ENCODE measurements at places on chromosomes 7 and 10.

DNA sequence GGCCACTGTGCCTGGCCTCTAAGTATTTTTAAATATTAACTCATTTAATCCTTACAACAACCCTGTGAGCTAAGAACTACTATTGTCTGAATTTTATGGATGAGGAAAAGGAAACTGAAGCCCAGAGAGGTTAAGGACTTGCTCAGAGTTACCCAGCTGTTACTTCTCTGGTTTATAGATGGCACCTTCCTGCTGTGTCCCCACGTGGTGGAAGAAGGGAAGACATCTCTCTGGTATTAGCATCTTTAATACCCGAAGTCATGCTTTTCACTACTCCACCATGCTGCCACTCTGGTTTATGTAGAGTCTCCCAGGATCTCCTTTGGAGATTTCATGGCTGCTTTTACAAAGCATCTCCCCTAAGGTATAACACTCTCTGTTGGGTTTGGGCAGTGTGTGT is 105.5 kb upstream of the MKLN1 start:
- DNase-seq, result peak; percentile 52

GRCh38 chr7:45924283-45924682 is 3.2 kb upstream of the IGFBP3 start:
- no peak for DNase-seq

DNA sequence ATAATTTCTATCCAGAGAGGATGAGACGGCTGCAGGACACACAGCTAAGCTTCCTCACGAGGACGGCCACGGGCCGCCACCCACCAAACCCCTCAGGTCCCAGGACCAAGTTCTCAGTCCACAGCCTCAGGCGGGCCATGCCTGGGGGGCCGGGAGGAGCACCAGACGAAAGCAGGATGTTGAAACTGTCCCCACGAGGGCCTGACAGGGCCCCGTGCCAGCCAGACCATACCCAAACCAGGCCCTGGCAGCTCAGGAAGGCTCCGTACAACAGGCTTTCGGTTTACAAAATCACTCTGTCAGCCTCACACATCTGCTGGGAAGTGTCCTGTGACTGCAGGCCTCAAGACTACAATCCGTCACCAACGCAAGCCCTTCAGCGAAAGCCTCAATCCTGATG is 14.5 kb downstream of the TUBGCP2 start:
- no peak for DNase-seq

DNA sequence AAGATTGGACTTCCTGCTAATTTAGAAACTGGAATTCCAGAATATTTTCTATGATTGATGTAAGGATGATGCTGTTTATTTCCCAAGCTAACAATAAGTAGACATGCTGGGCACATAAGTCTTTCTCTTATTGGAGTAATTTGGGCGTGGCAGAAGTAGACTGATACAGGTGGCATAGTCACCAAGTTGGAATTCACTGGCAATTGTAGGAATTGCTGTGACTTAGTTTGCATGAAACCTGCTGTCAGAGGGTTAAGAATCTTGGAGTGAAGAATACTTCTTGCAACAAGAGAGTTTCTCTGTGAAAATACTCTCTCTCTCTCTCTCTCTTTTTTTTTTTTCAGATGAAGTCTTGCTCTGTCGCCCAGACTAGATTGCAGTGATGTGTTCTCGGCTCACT is 569.7 kb downstream of the REEP3 start:
- DNase-seq, result no peak

DNA sequence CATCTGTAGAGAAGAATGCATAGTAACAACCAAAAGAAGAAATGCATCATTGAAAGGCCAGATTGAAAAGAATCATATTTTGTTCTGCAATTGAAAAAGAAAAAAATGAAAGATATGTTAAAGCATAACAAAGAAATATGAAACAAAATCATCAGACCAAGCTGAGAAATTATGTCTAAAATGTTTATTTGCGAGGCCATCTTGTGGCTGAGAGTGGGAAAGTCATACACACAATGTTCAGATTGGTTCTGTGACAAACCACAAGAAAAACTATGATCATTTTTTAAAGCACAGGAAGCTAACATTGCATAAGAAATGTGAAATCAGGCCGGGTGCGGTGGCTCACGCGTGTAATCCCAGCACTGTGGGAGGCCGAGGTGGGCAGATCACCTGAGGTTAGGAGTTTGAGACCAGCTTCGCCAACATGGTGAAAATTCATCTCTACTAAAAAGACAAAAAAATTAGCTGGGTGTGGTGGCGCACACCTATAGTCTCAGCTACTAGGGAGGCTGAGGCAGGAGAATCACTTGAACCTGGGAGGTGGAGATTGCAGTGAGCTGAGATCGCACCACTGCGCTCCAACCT is 36.6 kb downstream of the ABCB5 start:
- peak; percentile 33 for DNase-seq

- DNase-seq, result no peak
Observed at GRCh38 chr7:87510411-87510875, 35.0 kb upstream of the ABCB4 start.

GRCh38 chr7:116626886-116627285 is 45.1 kb upstream of the MET start:
- no peak for DNase-seq

DNA sequence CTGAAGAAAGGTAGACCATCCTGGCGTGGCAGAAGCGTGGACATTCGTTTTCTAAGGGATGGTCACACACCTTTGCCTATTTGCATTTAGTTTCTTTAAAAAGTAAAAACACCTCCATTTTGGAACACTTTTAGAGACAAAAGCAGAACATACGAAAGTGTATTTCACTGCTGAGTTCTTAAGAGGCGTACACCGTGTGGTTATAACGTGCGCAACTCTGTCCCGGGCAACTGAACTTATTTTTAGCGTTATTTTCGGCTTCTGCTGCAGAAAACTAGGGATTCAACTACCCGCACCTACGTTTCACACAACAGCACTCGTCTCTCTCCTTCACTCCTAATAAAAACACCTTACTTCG is 557 bp upstream of the LSM8 start:
- DNase-seq, result no peak

DNA sequence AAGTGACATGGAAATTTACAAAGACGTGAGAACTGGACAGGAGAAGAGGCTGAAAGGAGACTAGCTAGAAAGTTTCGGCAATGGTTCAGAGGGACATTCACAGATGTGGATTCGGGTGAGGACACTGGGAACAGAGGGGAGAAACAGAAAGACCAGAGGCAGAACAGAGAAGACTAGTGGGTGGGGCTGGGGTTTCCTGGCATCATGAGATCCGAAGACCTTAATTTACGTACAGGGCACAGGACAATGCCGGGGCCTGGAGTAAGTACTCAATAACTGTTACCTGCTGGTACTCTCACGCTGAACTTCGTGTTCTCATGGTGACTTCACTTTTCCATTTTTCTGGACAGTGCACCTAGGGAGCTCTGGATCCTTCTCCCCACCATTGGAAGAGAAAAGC is 53.5 kb downstream of the VOPP1 start:
- no peak for DNase-seq

- DNase-seq, result no peak
Observed at GRCh38 chr10:17229016-17229716, 1.1 kb downstream of the VIM start.

GRCh38 chr7:143516981-143517380 is 39.3 kb downstream of the TAS2R41 start:
- DNase-seq, result no peak

DNA sequence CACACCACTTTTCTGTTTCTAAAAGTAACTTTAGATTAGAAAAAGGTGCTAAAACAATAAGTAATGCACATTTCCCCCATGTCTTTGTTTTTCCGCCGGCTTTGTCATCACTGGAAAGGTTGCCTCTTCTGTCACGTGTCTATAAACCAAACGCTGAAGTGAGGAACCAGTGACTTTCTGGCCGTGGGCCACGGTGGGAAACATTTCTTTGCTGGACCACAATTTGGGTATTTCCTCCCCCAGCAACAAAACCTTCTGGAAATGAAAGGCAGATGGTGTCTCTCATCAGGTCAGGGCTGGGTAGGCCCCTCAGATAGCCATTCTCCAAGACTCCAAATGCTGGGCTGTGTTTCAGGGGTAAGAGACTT is 174.5 kb downstream of the SH3PXD2A start:
- DNase-seq, result no peak

GRCh38 chr7:30446266-30446665 is 32.3 kb downstream of the NOD1 start:
- DNase-seq, result no peak

GRCh38 chr7:115721293-115722217 is 309.0 kb downstream of the TFEC start:
- no peak for DNase-seq

DNA sequence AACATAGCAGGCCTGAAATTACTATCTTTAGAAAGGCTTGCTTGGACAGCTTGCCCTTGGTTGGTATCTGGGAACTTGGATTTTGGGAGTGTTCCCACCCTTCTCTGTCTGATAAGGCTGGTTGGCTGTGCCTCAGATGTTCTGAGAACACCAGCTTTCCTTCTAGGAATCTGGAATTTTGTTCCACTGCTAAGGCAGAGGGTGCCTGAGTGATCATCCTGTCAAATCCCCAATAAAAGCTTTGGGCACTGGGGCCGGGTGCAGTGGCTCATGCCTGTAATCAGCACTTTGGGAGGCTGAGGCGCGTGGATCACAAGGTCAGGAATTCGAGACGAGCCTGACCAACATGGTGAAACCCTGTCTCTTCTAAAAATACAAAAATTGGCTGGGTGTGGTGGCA is 5.0 kb downstream of the TRUB1 start:
- DNase-seq, result no peak

DNA sequence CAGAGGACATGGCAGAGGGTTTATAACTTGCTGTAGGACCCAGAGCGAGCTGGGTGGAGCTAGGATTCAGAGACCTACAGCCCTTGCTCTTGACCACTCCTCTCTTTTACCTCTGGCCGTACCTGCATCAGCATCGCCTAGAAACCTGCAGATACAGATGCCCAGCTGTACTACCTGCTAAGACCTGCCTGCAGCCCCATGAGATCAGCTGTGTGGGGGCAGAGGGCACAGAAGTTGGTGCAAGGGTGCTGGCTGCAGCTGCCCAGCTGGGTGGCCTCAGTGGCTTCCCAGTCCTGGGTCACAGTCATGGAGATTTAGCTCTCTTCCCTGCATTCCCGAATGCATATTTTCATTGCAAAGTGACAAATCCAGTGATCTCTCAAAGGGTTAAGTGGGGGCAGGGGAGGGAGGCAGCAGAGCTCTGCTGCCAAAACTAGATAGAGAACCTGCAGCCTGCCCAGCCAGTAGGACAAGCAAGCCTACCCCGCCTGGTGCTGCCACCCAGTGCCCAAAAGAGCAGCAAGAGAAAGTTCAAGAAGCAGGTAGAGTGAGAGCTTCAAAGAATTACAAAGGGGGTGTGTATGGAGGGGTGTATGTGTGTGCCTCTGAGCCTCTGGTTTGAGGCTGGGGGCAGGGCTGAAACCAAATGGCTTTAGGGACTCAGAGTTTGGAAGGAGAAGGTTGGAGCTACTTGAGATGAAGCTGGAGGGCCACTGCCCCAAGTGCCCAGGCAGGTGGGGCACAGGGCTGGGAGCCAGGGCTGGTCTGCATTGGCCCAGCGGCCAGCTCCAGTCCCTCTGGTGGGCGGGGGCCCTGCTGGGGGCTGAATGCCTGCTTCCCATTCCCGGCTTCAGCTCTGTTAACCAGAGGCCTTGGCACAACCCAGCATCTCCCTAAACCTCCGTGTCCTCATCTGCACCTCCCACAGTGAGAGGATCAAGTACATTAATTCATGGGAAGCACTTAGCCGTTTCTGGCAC is 6.9 kb downstream of the FAM241B start:
- DNase-seq, result peak; percentile 41

- no peak for DNase-seq
Observed at GRCh38 chr7:69545175-69545574, 53.1 kb upstream of the AUTS2 start.

DNA sequence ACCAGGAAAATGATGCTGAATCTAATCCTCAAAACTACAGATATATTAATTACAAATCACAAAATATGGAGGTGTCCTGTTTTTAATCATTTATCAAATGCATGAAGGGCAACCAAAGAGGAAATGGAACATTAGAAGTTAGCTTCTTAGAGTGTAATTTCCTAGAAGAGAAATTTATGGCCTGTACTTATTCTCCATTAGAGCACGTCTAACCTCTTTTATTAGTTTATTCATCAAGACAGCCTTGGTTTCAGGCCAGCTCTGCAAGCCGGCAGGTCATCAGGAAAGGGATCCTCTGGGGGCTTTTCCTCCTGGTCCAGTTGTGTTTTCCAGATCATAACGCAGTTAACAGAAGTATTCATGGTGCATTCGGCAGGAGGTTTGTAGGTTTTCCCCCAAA is 517.6 kb downstream of the KCNMA1 start:
- no peak for DNase-seq

GRCh38 chr7:142391191-142391992 is 133.5 kb upstream of the PRSS58 start:
- peak; percentile 66 for DNase-seq

- no peak for DNase-seq
Observed at GRCh38 chr10:73946253-73947145, 35.6 kb downstream of the PLAU start.

DNA sequence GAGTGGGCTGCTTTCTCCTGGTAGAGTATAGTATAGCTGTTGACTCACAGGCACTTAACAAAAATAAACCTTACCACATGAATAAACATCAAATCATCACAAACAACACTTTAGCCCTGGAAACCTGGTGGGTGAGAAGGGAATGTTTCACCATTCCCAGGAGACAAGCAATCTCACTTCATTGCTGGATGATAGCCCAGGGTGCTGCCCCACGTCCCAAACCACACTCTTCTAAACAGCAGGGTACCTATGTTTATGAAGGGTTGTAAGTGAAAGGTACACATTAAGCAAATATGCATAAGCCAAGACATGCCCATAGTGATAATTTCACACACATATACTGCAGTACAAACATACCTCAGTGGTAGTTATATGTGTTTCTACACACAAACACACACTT is 276.2 kb downstream of the FGFR2 start:
- no peak for DNase-seq

GRCh38 chr7:53111031-53111430 is 75.6 kb downstream of the POM121L12 start:
- no peak for DNase-seq

GRCh38 chr7:96728139-96728538 is 18.5 kb upstream of the SEM1 start:
- no peak for DNase-seq

DNA sequence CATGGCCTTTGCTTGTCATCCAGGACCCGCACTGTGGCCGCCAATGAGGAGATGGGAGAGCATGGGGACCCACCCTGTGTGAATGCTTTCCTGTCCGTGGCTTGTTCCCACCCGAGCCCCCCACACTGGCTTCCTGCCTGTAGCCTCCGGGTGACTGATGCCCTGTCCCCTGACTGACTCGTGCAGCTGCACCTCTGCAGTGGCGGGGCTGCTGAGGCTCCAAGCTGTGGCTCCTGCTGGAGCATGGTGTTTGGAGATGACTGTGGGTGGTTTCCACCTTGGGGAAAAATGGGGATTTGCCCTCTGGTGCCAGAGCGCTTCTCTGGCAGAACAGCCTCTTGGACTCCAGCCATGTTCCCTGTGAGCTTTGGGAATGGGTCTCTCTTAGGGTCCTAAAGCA is 2.1 kb downstream of the CAMK1D start:
- DNase-seq, result no peak

DNA sequence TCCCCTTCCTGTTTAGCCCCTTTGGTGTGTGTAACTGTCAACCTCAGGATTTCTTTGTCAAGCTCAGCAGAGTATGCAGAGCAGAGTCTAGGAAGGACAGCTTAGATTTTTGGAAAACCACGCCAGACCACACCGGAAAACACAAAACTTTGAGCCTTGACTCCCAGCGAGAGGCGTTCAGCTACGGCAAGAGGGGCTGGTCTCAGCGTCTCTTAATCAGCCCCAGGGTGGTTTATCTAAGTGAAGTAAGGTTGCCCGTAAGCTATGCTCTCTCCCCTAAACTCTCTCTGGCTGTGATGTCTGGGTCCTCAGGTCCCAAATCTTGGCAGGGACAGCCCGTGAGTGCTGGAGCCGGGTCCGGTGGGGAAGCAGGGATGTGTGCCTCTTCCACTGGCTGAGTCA is 230.9 kb downstream of the KLF6 start:
- DNase-seq, result no peak

Measured in NAMALWA (cell line).